Activated T-helper 1 cell treated with Interleukin-2 at 50 U/mL for 16 hours (primary cell): ENCODE measurements at places on chromosomes 3 and 15.

GRCh38 chr15:49678655-49679054 lies 57.8 kb downstream of the DTWD1 start:
- no peak for DNase-seq

DNA sequence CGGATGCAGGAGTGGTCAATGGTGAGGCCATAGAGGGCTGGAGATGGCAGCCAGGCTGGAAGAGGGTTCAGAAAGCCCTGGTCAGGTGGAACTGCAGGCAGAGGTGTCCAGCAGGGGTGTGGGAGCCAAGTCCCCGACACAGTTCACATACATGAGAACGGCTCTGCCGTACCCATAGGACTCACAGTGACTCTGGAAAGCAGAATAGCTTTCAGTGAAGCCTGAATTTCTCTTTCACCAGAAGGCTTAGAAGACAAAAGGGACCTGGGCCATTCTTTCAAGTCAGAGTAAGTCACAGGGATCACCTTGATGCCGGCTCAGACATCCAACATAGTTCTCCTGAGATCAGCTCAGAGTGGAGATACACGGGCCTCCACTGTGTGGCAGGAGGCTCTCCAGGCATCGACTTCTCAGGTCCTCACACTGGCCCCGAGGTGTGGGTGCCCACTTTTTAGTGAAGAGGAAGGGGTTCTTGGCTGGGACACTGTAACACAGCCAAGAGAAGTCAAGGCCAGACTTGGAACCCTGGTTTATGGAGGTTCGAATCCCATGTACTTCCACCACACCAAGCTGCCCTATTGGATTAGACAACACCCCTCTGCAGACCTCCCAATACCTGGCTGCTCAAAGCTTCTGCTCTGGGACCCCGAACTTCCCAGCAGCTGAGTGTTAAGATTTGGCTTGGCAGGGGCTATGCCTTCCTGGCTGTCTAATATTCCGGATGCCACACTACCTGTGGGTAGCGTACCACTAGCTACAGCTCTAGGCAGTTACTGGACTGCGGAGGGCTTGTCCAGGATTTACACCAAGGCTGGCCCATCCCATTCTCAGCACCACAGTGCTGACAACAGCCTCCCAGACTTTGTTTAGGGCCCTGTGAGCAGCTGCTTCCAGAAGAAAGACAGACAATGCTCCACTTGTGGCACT lies 40.4 kb upstream of the RAB6B start:
- no peak for DNase-seq

DNA sequence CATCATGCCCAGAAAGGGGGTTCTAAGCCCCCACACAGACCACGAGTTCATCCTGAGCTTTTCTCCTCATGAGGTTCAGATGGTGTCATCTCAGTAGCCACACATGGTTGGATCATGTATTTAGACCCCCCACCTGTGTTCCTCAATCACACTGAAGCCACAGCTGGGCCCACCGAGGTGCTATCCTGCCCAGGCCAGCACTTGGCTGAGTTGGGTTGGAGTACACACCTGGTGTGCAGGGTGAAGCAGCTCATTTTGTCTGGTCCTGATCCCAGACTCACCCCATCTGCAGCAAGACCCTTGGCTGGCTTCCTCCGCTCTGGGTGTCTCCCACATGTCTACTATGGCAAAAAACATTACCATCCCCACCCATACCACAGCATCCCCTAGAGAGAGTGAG lies 41.9 kb downstream of the ACAA1 start:
- DNase-seq, result no peak

GRCh38 chr3:55402886-55403609 lies 84.1 kb downstream of the WNT5A start:
- DNase-seq, result no peak

- DNase-seq, result peak; percentile 71
Observed at GRCh38 chr3:4983739-4984510, 4.7 kb downstream of the BHLHE40 start.

DNA sequence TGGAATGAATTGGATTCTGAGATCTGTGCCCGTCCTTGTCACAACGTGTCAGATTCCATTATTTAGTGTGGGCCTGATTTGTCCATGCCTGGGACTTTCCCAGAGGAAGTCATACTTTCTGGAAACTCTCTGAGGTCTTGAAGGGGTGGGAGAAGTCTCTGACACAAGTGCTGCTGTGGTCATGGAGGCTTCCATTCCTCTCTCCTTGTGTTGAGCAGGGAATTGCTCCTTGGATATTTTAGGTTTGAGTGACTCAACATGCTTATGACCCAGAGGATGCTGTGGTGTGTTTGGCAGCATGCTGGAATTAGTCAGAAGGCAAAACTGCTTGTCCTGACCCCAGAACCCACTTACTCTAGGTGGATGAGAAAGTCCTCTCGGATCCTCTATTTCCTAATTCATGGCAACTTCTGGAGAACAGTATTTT lies 132.1 kb downstream of the LPP start:
- no peak for DNase-seq

DNA sequence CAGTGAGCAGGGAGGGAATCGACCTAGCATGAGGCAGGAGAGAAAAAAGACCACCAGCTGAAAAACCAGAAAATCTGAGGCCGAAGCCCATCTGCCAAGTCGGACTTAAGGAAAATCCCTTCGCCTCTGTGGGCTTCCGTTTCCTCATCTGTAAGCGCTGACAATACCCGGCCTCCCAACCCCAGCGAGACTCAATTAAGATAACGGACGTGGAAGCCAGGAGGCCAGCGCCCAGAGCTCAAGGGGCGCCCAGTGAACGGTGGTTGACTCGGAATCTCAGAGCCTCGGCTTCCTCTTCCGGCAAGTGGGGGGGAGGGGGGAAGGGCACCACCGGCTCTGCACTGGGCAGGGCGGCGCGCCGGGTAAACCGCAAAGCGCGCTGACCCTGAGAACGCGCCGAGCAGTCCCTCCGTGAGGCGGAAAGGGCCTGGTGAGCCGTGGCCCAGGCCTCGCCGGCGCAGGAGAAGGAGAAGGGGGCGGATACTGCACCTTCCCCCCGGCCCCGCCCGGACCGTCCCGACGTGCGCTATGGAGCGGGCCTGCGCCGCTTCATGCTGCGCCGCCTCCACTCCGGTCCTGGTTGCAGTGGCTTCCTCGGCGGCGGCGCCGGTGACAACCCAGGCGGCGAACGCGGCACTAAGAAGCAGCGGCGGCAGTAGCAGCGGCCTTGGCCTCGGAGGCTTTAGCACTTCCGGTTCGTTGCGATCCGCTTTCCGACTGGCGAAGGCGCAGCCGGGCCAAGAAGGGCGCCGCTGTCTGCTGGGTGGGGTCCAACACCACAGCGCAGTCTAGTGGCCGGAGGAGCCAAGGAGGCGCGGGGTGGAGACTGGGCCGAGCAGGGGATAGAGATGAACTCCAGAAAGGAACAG lies at the start of gene DPP8:
TSS of gene DPP8 (minus strand) at position 693 of the 869 bp plus-strand sequence. CDS start 5,136 bp downstream, outside the sequence.
- peak; percentile 91 for DNase-seq

DNA sequence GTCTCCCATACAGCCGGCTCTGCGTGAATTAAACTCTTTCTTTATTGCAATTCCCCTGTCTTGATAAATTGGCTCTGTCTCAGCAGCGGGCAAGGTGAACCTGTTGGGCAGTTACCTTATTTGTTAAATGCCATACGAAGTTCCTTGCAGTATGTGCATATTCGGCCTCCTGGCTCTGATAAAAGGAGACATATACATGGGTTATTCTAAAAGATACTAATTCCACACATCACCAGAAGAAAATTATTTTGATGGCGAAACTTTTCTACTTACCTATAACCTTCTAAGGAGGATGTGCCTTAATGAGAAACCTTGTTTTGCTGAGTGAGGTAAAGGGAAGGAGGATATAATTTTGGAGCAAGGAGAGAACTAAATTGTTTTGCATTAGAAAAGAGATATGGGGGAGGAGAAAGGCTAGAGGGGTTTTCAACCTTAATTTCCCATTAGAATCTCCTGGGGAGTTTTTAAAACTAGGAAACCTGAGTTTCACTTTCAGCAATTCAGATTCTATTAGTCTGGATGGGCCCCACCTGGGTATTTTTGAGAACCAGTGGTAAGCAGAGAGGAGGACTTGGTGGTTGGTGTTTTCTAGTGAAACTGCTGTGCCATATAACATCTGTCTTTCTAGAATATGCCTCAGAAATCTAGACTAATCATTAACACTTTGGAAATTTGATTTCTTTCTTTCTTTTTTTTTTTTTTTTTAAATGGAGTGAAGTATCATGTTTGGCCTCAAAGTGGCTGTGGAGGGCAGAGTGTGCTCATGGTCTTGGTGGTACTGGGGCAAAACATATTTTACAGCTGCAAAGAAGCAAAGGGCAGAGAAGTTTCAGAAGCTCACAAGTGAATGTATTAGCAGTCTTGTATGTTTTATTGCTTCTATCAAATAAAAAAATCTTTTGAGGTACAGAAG lies 23.0 kb downstream of the NANOGP8 start:
- DNase-seq, result no peak

GRCh38 chr15:56207711-56208110 lies 36.0 kb downstream of the RFX7 start:
- no peak for DNase-seq

- no peak for DNase-seq
Observed at GRCh38 chr3:100407977-100408532, 6.7 kb downstream of the LNP1 start.

GRCh38 chr3:33067484-33067883 lies 29.5 kb downstream of the GLB1 start:
- no peak for DNase-seq

DNA sequence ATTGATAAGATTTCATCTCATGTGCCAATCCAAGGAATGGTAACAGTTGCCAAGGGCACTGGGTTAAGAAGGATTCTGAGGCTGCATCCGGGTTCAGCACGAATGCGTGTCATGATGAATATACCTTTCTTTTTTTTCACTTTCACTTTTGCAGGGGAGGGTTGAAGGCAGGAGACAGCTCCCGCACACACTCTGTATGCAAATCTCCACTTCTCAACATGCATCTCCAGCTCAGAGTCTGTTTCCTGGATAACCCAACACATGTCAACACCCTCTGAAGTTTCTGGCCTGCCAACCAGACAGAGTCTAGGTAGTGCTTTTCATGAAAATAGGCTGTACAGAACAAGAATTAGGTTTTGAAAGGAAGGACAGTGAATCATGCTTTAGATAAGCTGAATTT lies 21.6 kb downstream of the B4GALT4 start:
- DNase-seq, result no peak

- DNase-seq, result no peak
Observed at GRCh38 chr3:88028876-88029275, 29.9 kb downstream of the CGGBP1 start.

DNA sequence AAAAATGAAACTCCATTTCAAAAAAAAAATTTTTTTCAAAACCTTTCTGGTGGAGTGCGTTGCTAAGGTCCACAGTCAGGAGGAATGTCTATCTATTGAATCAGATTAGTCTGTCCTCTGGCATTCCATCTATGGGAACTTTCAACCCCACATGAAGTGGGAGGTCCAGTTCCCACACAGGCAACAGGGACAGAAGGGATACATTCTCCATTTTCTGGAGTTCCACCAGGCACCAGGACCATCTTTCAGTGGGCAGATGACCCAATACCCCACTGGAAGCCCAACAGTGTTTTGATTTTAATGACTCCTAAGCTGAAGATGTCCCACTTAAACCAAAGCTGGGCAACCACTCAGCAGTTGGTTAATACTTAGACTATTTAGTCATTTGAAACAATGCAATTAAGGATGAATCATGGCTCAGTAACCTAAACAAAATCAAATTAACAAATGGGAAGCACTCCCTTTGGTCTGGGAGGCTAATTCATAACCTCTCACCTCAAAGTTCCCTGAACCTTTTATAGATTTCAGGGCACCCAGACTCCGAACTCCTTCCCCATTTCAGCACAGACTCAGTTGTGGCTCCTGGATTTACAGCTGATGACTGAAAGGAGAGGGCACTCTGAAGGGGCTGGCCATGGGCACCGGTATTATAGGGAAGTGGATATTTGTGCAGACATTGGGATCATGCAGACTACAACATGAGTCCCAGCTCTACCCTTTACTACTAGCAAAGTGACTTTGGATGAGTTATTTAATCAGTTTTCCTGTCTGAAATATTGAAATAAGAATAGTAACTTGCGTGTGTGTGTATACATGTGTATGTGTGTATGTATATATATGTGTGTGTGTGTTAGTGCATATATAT lies 264.3 kb upstream of the LRTM1 start:
- no peak for DNase-seq

- DNase-seq, result no peak
Observed at GRCh38 chr15:79724312-79724711, 172.5 kb downstream of the MTHFS start.

GRCh38 chr3:134494495-134494894 lies 8.6 kb downstream of the CEP63 start:
- DNase-seq, result no peak

- DNase-seq, result no peak
Observed at GRCh38 chr3:169914321-169914720, 2.9 kb downstream of the SAMD7 start.

GRCh38 chr3:161600173-161600572 lies 103.6 kb downstream of the OTOL1 start:
- no peak for DNase-seq

DNA sequence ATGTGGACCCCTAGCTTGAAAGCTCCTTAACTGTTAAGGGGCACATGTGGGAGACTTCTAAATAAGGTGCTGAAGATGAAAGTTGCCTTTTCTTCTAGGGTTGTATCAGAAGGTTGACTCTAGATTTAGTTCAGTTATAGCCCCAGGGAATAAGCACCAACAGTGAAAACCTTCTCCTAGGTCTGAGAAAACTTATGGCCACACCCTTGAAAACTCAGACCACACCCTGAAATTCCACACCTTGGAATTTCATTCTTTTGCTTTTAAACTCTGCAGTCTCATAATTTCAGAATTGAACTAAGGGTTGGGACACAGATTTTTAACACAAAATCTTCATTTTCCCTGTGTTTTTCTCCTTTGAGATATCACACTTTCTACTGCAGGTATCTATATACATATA lies 355.8 kb upstream of the IL12A start:
- no peak for DNase-seq

- DNase-seq, result no peak
Observed at GRCh38 chr3:172012775-172013174, 26.6 kb upstream of the FNDC3B start.

DNA sequence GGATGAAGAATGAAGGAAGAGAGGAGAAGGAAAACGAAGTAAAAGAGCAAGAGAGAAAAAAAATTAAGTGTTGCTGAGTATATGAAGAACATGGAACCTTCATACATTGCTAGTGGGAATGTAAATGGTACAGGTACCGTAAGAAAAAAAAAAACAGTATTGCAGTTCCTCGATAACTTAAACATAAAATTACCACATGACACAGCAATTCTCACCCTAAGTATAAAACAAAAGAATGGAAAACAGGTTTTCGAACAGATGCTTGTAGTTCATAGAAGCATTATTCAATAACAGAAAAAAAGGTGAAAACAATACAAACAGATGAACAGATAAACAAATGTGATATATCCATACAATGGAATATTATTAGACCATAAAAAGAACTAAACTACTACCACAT lies 51.6 kb downstream of the SENP7 start:
- DNase-seq, result no peak

GRCh38 chr15:60678632-60679031 lies 199.7 kb upstream of the ICE2 start:
- DNase-seq, result no peak

DNA sequence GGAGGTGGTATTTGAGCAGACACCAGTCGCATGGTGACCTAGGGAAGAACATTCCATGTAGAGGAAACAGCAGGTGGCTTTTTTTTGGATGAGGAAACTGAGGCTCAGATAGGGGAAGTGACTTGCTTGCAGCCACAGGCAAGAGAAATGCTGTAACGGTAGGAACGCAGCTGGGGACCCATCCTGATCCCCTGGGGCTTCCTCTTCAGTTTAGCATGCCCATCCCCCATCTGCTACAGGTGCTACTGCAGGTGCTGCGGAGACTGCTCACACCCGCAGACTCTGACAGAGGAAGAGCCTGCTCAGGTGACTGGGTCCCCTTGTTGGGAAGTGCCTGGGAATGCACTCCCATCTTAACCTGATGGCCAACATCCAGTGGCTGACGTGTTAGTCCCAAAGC lies 55.4 kb upstream of the SEC13 start:
- DNase-seq, result no peak

GRCh38 chr15:83592370-83593040 lies 61.4 kb upstream of the ADAMTSL3 start:
- DNase-seq, result no peak
